NCI-H510A treated with DMSO at 0.1 percent for 48 hours (cell line): ENCODE measurements at places on chromosomes 11 and 22.

- no peak for DNase-seq
Observed at GRCh38 chr11:68508425-68508824, 47.9 kb downstream of the PPP6R3 start.

DNA sequence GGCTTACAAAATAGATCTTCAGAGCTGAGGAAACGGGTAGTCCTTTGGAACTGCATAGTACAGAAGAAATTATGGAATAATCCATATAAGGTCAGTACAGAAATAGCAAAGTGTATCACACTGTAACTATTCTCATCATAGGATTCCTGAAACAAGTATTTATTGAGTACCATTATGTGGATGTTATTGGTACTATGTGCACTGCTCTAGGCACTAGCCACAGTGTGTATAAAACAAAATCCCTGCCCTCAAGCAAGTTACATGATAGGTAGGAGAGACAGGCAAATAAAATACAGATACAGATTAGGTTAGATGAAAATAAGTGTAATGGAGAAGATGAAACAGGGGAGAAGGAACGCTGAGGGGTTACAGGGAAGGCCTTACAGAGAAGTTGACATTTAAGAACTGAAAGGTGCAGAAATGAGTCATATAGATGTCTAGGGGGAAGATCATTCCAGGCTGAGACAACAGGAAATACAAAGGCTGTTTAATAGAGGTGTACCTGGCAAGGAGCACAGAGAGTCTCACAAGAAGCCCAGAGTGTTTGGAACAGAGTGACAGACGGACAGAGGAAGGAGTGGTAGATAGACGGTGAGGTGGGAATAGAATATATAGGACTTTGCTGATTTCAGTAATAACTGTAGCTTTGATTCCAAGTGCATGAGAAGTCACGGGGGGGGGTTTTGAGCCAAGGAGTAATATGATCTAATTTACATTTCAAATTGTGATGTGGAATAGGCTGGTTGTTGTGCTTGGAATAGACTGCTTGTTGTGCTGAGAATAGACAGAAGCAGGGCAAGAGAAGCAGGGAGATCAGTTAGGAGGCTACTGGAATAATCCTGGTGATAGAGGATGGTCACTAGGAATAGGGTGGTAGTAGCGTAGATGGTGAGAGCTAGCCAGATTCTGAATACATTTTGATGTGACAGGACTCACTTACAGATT, 13.7 kb downstream of the RNF141 start:
- no peak for DNase-seq

DNA sequence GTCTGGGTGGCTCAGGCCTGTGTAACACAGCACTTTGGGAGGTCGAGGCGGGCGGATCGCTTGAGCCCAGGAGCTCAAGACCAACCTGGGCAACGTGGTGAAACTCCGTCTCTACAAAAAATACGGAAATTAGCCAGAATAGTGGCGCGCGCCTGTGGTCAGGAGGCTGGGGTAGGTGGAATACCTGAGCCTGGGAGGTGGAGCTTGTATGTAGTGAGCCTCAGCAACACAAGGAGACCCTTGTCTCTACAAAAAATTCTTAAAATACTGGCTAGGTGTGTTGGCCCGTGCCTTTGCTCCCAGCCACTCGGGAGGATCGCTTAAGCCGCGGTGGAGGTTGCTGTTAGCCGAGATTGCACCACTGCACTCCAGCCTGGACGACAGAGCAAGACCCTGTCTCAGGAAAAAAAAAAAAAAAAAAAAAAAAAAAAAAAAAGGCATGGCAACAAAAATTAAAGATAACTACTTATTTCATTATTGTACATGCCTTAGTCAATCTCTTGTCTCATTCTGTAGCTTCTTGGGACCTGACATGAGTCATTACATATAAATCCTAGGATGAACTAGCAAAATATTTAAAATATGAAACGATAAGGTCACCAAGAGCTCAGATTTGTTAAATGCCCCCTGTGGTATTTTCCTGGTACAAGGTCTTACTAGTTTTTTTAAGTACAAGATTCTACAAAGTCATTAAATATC, 1.1 kb downstream of the TAF1D start:
- DNase-seq, result no peak

DNA sequence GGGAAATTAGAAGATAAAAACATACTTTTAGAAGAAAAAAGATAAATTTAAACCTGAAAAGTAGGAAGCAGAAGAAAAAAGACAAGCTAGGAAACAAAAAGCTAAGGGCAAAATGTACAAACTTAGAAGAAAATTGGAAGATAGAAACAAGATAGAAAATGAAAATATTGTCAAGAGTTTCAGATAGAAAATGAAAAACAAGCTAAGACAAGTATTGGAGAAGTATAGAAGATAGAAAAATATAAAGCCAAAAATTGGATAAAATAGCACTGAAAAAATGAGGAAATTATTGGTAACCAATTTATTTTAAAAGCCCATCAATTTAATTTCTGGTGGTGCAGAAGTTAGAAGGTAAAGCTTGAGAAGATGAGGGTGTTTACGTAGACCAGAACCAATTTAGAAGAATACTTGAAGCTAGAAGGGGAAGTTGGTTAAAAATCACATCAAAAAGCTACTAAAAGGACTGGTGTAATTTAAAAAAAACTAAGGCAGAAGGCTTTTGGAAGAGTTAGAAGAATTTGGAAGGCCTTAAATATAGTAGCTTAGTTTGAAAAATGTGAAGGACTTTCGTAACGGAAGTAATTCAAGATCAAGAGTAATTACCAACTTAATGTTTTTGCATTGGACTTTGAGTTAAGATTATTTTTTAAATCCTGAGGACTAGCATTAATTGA, 1.0 kb downstream of the MALAT1 start:
- DNase-seq, result no peak

GRCh38 chr11:567629-568292, 7.0 kb downstream of the RASSF7 start:
- no peak for DNase-seq

DNA sequence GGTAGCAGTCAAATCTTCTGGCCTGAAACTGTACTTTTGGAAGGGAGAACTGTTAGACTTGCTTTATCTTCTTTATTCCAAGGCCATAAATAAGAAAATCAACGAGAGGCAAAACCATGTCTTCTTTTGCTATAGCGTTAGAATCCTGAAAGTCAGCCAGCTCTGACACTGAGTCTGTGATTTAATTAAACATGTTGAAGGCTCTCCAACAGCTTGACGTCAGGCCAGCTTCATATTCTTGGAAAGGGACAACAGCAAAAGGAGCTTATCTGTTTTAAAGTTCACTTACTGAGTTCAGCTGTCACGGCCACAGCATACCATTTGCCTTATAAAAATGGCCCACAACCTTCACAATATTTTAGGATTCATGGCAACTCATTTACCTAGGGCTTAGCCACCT, 131.0 kb upstream of the LDLRAD3 start:
- no peak for DNase-seq

- DNase-seq, result no peak
Observed at GRCh38 chr11:102986815-102987214, 31.3 kb upstream of the MMP13 start.

- DNase-seq, result peak; percentile 36
Observed at GRCh38 chr22:46911346-46911745, 148.9 kb downstream of the TBC1D22A start.

- DNase-seq, result no peak
Observed at GRCh38 chr11:19976281-19976941, 183.9 kb downstream of the DBX1 start.
